DMS53 (cell line): ENCODE measurements at places on chromosomes 12 and 14.
A peak's percentile ranks its signal among the peaks of the same experiment; 100 is the strongest.

- DNase-seq, result no peak
Measured at GRCh38 chr14:95442016-95442632, 74.3 kb downstream of the SYNE3 start.

DNA sequence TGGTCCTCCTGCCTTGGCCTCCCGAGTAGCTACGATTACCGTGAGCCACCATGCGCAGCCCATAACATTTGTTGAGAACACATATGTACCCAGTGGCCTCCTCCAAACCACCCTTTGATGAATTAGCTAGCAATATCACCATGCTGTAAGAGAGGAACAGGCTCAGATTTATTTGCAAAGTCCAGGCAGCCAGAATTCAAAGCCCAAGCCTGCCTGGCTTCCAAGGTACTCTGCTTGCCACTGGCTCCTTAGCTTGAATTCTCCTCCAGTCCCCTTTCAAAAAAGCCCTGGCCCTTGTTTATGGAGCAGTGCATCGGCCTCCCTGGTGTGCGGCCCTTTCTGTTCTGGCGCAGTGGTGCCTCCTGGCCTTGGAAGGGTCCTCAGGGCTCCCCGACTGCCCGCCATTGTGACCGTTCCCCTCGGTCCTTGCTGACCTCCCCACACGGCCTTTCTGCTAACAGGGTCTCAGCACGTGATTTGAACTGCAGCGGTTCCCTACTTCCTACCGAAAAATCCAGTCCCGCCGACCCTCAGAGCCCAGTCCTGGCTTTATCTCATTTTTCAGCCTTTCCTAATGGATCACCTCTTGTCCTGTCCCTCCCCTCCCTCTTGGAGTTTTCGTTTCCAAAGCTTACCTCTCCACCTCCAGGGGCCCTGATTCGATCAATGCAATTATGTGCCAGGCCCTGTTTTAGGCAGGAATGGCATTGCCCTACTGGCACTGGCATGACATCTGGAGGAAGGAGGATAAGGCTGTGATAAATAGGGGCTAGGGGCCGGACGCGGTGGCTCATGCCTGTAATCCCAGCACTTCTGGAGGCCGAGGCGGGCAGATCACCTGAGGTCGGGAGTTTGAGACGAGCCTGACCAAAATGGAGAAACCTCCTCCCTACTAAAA, 22.0 kb downstream of the SLC25A29 start:
- peak; percentile 17 for DNase-seq

- no peak for DNase-seq
Measured at GRCh38 chr12:32894566-32894965, 2.0 kb downstream of the PKP2 start.

- no peak for DNase-seq
Measured at GRCh38 chr14:69052181-69052601, 73.1 kb upstream of the ACTN1 start.

- peak; percentile 83 for DNase-seq
Measured at GRCh38 chr14:74945852-74946658, 9.3 kb downstream of the PGF start.

- DNase-seq, result peak; percentile 73
Measured at GRCh38 chr12:53049571-53050318, at the start of gene TNS2. TNS2 (plus strand) TSS chr12:53050065; CDS start chr12:53050186, 121 bp downstream.

DNA sequence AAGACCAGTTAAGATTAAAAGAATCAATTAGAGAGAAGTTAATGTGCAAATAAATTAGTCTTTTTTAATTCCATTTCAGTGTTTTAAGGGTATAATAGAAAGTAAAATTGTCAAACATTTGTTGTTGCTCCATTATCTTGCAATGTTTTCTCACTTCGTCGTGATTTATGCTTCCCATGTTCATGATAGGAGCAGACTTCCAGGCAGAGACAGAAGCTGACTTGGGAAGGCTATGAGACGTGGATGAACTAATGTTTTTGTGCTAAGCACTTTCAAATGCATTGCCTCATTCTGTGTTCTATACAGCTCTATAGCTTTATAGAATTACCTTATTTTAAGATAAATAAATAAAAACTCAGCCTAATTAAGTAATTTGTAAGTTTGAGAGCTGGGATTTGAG, 226.2 kb downstream of the PIK3C2G start:
- DNase-seq, result no peak

GRCh38 chr14:91957876-91958313, 10.4 kb upstream of the FBLN5 start:
- peak; percentile 13 for DNase-seq

DNA sequence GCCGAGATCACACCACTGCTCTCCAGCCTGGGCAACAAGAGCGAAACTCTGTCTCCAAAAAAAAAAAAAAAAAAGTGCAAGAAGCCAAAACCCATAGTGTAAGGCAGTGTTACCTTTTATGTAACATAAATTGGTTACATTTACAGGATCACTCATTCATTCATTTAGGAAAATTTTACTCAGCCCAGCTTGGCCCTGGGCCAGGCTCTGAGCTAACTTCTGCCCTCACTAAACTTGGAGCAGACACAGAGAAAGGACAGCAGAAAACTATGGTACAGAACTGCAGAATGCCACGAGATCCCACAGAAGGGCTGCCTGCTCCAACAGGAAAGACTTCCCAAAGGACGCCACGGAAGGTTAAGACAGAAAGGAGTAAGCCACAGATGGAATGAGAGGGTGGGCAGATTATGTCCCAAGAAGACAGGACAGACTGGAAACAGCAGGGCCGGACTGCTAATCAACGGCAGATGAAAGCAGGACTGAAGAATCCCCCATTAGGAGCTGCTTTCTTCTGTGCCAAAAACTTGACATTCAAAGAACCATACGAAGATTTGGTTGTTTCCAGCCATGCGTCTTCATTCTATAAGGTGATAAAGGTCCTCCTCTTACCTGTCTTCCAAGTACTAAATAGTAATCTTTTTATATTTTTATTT, 18.9 kb downstream of the PPP1R13B start:
- DNase-seq, result no peak

DNA sequence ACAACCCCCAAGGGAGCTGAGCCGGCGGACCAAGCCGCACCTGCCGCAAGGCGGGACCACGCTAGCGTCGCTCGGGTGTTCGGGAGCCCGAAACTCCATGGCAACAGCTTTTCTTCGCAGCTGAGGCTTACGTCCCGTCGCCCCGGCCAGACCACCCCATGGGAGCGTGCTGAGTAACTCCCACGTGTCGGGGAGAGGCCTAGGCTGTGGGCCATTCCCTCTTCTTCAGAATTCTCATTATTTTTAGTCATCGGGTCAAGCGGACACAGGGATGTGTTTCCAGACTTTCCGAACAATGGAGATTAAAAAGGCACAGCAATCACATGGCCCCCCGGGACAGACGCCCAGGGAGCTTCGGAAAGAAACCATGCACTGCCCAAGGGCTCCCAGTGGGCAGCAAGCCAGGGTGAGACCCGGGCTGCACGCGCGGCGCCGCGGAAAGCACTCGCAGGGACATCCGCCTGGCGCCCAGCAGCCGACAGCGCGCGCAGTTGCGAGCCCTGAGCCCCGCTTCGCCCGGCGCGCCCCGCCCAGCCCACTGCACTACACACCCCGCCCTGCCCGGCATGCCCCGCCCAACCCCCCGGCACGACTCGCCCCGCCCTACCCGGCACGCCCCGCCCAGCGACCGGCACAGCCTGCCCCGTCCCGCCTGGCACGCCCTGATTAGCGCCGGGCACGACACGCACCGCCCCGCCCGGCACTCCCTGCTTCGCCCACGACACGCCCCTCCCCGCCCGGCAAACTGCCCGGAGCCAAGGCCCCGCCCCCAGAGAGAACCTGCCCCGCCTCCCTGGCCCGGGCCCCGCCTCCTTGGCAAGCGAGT, 422 bp upstream of the AK7 start:
- DNase-seq, result peak; percentile 96

DNA sequence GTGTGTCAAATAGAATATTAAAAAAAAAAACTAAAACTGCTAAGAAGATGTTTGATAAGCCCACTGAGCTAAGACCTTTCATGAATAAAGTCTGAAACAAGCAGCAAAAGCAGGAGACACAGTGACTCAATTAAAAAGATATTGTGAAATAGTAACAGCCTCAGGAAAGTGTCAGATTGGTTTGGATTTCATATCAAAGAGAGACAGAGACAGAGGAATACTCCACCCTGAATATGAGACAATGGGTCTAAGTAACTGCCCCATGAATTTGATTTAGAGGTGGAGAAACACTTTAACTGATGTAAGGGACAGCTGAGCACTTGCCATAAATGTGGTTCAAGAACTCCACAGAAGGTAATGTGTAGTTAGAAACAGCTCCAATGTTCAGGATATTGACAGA, 277.9 kb upstream of the FOXG1 start:
- no peak for DNase-seq

DNA sequence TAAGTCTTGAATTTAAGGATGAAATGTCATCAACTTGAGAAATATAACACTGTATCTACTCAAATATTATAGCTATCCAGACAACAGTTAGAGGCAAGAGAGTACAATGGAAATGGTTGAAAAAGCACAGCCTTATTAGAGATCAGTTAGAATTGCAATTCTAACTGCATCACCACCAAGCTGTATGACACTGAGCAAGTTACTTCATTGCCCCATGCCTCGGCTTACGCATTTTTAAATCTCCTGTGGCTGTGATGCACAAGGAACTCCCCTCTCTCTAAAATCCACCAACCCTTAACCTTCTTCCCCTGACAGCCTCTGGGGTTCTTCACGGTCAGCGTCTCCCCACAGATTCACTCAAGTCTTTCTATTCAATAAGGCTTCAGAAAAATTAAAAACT, 75.1 kb downstream of the MED13L start:
- no peak for DNase-seq

GRCh38 chr12:4283512-4284255, 10.1 kb downstream of the CCND2 start:
- DNase-seq, result no peak

DNA sequence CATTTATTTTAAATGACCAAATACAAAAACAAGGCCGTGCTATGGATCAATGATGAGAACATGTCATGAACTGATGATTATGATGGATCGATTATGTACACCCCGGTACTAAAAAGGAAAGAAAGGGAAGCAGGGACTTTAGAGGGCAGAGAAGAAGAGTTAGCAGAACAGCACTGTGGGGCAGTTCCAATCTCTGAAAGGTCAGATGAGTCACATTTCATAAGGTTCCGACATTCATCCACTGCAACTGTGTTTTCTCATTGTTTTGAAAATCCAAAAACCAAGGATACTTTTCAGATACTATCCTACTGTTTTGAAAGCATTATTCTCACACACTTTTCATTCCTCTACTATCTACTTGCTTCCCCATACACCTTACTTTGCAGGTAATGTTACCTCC, 169.3 kb downstream of the STXBP6 start:
- no peak for DNase-seq

- peak; percentile 57 for DNase-seq
Measured at GRCh38 chr14:77660754-77661153, 44.3 kb upstream of the SPTLC2 start.

DNA sequence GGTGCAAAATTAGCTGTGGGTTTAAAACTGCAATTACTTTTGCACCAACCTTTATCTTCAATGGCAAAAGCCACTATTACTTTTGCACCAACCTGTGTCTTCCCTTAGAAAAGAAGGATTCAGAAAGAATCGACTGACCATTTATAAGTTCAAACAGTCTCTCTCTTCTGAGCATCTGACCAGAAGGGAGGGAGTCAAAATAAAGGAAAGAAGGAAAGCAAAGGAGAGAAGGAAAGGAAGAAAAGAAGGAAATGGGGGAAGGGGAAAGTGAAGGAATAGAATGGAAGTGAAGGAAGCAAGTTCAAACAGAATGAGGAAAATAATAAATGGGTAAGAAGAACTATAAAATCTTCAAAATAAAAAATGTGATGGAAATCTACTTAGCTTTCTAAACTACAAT, 57.8 kb downstream of the KDM5A start:
- DNase-seq, result no peak

DNA sequence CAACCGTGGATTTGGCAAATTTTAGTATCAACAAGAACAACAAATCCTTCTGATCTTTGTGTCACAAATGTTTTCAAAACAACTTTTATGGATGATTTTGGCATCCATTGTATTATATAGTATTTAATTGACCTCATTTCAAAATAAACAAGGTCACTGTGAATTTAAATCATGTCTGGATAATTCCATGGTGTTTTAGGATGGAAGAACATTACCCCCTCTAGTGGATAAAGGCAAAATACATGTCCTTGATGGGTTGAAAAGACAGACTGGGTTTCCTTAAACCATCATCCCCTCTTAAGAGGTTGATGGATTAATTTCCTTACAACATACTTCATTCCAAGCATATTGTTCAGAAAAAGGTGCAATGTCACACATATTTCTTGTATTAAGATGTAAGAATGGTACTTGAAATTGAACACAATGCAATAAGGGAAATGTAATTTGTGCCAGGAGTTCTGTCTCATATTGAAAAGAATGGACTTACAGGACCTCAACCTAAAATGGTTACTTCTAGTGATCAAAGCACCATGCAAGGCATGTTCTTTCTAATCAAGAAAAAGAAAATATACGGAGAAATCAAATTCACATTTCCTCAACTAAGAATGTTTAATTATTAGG, 352.0 kb downstream of the BCAT1 start:
- DNase-seq, result peak; percentile 97

DNA sequence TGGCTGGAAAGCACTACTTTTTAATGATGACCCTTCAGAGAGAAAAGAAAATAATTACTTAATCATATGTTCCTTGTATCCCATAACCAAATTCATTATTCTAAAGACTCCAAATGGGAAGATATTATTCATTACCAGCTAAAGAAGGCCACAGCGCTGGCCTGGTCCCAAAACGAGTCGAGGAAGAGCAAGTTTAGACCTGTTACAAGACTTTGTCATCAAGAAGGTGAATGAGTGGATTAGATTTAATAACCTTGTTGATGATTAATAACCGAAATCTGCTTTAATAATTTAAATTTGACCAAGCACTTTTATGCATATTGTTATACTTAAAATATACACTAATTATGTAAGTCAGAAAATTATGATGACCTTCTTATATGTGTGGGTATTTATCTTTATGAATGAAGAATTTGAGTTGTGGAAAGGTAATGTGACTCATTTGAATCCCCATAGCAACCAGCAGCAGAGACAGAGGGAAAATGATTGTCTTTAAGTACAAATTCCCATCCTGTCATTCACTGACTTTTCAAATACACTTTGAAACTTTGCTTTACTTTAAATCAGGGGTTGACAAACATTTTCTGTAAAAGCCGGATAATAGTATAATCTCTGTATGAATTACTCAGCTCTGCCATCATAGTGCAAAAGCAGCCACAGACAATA, 200.3 kb upstream of the NPAS3 start:
- DNase-seq, result no peak

DNA sequence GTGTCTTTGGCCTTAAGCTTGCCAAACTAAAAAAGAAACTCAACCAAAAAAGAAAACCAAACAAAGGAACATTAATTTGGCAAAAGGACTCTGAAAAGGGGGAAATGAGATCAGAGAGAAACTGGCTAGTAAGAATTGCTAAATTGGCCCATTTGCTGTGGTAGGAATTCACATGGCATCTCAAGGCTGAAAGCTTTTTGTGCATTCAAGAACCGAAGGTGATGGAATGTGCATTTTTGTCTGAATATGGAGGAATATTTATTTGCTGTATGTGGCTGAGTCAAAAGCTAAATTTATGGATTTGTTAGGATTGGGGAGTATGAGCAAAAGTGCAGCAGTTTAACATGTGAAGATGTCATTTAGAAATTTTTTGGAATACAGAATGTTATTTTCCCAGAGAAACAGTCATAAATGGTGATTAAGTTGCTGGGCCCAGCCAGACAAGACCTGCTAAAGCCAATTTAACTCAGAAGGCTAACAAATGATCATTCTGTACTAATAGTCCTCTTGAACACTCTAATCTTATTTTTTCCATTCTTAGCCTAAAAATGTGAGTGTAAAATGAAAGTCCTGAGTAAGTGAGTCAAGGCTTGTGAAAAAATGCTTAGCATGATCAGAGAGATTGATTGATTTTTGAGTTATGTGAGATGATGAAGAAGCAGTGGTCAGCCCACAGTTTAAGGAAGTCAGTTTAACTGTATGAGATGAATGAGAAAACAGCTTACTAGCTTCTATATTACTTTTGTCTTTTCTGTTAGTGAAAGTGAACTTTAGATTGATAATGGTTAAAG, 94.1 kb downstream of the ANO6 start:
- DNase-seq, result no peak
